Endothelial cell of umbilical vein (primary cell): ENCODE measurements at places on chromosomes 6 and 20. TPM values are rescaled to one million over a fixed set of nuclear protein-coding genes. Genes with fewer than 3 reads are reported as not detected.

DNA sequence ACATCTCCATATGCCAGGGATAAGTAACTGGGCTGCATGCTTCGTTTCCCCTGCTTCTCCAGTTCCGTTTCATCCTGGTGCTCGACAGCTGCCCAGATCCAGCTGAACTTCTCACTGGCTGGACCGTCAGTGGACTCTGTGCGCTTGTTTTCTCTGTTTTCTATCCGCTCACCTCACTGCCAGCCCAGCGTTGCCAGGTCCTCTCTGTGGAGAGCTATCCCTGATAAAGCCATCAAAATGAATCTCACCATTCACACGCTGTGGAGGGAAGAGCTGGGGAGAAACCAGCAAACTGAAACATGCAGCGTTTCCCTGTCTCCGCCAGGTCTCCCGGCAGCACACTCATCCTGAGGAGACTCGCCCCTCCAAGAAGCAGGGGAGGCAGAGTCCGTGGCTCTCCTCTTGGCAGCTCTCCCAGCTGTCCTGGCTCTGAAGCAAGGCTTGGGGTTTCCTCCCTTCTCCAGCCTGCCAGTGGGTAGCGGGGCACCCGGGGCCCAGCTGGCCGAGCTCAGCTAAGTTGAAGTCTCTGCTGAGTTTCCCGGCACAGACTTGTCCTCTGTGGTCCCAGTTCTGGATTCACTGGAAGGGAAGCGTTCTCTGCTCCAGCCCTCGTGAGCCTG, 160.9 kb downstream of the DTNBP1 start:
- peak; percentile 48 for DNase-seq

GRCh38 chr20:1644101-1644962, 13.2 kb downstream of the SIRPG start:
- DNase-seq = no peak

DNA sequence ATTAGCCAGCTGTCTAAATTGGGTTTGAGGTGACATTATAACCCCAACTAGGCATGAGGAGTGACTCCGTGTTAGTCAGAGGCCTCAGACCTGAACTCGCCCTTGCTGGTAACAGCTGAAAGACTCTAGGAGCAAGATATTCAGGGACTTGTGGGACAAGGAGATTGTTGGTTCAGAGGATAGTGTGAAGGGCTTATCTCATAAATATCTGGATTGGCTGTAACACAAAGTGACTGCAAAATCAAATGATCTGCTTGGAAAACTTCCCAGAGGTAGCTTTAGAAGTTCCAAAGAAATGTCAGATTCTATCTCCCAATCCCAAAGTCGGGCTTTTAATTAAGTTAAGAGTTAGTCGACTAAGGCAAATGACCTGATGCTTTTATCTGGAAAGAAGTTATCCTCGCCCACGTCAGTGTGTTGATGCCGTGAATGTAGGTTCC, 72.4 kb downstream of the TULP4 start:
- no peak for DNase-seq

- DNase-seq = peak; percentile 30
Observed at GRCh38 chr6:24738741-24739140, 19.8 kb upstream of the C6orf62 start.

GRCh38 chr6:143195349-143195845, 134.7 kb downstream of the AIG1 start:
- peak; percentile 93 for DNase-seq

Gene TGM3
- polyA plus RNA-seq = not detected in 2 replicates

GRCh38 chr6:137202078-137202477, 17.1 kb downstream of the IFNGR1 start:
- DNase-seq = no peak

Gene MCHR2
- polyA plus RNA-seq = not detected in 2 replicates

DNA sequence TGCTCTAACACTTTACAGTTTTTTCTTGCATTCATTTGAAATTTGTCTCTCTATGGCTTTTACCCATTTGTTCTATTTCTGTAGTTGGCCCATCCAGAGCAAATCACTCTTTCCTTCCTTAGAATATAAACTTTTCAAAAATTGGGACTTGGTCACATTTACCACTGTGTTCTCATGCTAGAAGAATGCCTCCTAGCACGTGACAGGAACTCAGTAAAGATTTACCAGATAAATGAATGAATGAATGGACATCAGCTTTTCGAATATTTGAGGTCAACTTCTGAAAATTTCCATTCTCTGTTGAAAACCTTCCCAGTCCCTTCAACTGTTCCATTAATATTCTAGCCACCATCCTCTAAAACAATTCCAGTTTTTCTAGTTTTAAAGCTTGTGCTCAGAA, 294.5 kb downstream of the CD83 start:
- no peak for DNase-seq

DNA sequence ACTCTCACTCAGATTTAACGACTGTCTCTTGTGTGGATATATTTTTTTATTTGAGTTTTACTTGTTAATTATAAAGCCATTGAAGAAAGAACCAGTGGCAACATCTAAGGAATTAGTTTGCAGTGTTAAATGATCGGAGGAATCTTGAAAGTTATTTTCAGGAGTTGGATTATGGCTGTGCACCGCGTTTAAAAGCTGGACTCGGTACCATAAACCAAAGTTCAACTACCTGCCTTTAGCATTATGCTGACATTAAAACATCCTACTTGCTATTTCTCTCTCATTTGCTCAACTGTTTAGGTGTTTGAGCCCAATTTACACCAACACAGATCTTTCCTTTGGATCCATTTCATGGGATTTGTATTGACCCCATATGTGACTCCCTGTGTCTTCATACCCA, 289.4 kb upstream of the SASH1 start:
- no peak for DNase-seq

Gene VWA7
- 0.11 and 0.21 TPM in 2 replicates for polyA plus RNA-seq

Gene SEL1L2
- not detected in 2 replicates for polyA plus RNA-seq
